ENCODE measurements at places on chromosomes 1 and 21.

- no peak for DNase-seq
These were observed 2.0 kb upstream of the RAB7B start for GRCh38 chr1:206005234-206005633.

- peak; percentile 72 for DNase-seq
These were observed 81.5 kb downstream of the ABCA4 start for GRCh38 chr1:94039514-94039870.

GRCh38 chr1:179025125-179025974, at the start of gene FAM20B:
Gene FAM20B, plus strand, starts transcription at chr1:179025894. Its CDS starts 17,954 bp downstream, at chr1:179043848.
- DNase-seq: peak; percentile 94

- no peak for DNase-seq
These were observed 85.6 kb downstream of the RGS7 start for GRCh38 chr1:241271427-241271826.

- peak; percentile 68 for DNase-seq
These were observed at the start of gene ST6GALNAC3 for GRCh38 chr1:76074321-76075187. Gene ST6GALNAC3, plus strand, starts transcription at chr1:76074746.

GRCh38 chr1:85366391-85367170, 90.1 kb upstream of the BCL10 start:
- peak; percentile 92 for DNase-seq

GRCh38 chr1:226938903-226939437, 1.1 kb upstream of the COQ8A start:
- peak; percentile 47 for DNase-seq

- no peak for DNase-seq
These were observed 3.4 kb upstream of the PDE9A start for GRCh38 chr21:42650033-42650370.

GRCh38 chr1:57311411-57311810, 112.4 kb downstream of the DAB1 start:
- no peak for DNase-seq

DNA sequence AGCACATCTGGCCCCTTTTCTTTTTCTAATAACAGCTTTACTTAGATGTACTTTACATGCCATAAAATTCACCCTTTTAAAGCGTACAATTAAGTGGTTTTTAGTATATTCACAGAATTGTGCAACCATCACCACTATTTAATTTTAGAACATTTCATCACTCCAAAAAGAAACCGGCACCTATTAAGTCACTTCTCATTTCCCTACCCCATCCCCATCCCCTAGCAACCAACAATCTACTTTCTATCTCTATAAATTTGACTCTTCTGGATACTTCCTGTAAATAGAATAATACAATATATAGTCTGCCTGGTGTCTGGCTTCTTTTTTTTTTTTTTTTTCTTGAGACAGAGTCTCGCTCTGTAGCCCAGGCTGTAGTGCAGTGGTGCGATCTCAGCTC, 59.5 kb upstream of the ENAH start:
- DNase-seq: peak; percentile 38

DNA sequence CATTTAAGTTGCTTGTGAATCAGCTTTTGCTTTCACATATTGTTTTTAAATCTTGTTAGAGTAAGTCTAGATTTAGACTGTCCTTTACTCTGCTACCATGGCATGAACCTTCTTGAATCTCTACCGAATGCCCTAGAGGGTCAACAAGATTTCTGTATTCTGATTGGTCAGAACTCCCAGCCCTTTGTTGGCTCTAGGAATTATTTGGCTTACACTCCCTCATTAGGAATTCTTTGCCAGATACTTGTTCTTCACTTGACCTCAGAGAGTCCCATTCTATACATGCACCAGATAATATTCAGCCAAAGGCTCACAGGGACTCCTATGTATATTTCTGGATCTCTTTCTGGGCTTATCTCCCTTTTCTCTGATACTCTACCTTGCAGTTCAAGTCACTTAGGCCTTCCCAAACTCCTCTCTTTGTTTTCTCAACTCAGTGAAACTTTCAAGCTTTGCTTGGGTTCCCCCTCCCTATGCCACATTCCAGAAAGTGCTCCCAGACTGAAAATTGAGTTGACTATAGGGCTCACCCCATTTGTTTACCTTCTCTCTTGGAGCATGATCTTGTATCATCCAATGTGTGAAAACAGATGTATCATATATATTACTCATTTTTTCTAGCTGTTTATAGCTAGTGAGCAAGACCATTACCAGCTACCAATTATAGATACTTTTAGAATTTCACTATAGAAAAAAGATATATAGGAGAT, 405.0 kb downstream of the PLPP3 start:
- DNase-seq: no peak

- peak; percentile 4 for DNase-seq
These were observed 1406.0 kb downstream of the KCNT2 start for GRCh38 chr1:195202241-195202640.

- no peak for DNase-seq
These were observed 17.7 kb downstream of the FOXJ3 start for GRCh38 chr1:42317308-42317707.

GRCh38 chr1:81439046-81439823, 361.5 kb upstream of the ADGRL2 start:
- no peak for DNase-seq

DNA sequence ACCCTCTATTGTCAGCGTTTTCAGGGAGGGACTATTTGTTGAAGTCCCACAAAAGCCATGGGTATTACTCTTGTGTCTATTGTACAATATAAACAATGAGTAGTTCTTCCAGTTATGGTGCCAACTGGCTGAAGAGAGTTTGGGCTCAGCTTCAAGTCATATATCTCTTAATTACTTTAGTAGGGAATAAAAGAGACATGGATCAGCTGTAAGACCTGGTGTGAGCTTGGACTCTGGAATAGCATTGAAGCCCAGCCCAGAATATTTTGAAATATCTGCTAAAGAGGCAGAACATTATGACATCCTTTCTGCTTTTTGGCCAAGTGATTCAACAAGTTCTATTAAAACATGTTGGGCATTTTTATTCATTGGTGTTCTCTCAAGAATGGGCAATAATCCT, 224.9 kb downstream of the BACH1 start:
- DNase-seq: no peak

DNA sequence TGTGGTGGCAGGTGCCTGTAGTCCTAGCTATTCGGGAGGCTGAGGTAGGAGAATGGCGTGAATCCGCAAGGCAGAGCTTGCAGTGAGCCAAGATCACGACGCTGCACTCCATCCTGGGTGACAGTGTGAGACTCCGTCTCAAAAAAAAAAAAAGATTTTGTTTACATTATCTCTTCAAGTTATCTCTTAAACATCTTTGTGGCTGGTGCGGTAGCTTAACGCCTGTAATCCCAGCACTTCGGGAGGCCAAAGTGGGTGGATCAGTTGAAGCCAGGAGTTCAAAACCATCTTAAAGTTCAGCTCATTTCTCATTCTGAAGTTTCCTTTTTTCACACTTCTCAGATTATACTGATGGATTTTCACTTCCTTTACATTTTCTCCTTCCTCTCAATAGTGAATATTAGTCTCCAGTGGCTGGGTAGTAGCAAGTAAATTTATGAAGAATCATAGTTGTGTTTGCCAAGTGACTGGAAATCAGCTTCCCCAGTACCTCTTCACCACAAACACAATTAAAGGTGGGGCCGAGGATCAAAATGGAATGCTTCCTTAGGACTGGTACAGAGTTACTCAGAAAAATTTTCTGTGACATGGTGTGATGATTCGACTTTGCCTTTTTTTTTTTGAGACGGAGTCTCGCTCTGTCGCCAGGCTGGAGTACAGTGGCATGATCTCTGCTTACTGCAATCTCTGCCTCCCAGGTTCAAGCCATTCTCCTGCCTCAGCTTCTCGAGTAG, 13.8 kb downstream of the PIP5K1A start:
- no peak for DNase-seq

GRCh38 chr1:145898756-145899155, 11.1 kb downstream of the ITGA10 start:
- no peak for DNase-seq

DNA sequence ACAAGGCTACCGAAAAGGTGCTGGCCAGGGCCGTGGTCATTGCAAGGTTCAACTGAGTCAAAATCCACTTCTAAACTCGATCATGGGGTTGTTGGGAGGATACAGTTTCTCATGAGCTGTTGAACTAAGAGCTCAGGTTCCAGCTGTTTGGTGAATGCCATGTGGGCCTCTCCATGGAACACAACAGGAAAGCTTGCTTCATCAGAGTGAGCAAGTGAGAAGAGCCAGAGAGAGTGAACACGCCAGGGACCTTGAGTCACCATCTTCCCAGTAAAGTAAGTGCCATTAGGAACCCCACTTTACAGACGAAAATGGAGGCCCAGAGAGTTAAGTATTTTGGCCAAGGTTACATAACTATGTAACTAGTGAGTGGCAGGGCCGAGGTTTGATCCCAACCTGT, 475.1 kb upstream of the VAMP3 start:
- no peak for DNase-seq

DNA sequence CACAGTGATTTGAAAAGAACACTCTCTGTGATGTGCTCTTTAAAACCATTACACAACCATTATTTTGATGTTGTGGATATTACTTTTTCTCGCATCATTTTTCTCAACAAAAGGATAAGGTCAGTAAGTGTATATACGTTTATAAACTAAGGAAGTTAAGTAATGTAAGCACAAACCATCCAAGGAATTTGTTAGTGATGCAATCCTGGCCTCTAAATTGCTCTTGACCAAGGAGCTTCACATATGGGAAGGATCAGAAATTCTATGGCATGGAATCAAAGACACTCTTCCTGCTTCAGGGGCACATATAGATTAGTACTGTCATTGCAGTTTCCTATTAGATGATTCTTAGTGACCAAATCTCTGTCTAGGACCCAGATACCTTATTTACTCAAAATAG, 3.6 kb upstream of the PPP2R5A start:
- DNase-seq: peak; percentile 83

GRCh38 chr21:31258073-31258472, 86.0 kb downstream of the TIAM1 start:
- no peak for DNase-seq

- no peak for DNase-seq
These were observed 20.7 kb downstream of the BACE2 start for GRCh38 chr21:41188486-41189149.

DNA sequence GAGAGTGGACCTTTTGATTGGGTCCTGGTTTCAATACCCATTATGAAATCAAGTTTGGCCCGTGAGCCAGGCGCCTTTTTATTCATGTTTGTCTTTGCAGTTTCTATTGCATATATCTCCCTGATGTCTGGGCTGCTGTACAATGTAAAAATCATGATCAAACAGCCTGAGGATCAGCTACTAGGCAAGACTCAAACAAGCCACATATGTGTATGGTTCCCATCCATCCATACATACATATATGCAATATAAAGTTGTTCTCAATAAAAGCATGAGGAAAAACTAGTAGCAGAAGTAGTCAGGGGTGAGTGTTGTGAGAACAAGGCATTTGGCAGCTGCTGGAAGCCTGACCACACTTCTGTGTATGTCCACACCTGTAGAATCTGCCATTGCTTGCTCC, 562.4 kb upstream of the USP24 start:
- DNase-seq: no peak

DNA sequence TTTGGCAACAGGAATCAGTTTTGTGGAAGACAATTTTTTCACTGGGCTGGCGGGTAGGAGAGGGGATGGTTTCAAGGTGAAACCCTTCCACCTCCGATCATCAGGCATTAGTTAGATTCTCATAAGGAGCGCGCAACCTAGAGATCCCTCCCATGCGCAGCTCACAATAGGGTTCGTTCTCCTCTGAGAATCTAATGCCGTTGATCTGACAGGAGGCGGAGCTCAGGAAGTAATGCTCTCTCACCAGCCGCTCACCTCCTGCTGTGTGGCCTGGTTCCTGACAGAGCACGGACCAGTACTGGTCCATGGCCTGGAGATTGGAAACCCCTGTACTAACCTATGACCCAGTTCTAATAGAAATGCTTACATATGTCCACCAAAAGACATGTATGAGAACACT, 96.6 kb upstream of the KIAA1614 start:
- DNase-seq: no peak

DNA sequence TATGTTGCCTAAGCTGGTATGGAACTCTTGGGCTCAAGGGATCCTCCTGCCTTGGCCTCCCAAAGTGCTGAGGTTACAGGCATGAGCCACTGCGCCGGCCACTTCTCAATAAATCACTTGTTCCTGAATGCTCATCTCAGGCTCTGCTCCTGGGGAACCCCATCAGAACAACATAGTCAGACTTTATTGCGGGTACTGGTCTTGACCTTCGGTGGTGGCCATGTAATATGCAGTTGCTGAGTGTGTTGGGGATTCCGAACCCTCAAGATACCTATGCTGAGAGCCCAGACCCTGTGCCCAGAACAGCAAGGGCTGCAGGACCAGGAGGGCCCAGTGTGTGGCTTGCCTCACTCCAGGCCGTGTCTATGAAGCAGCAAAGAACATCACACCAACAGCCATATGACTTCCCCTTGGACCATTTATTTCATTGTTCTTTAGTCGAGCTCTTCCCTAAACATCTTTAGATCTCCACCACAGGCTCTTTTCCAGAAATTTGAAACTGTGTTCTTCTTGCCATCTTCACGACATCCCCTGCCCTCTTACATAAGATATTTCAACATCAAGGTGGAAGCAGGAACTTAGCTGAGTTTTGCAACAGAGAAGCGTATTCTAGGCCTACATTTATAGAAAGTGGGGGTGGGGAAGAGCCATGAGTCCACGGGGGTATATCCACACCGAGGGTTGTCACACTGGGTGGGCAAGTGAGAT, 12.7 kb upstream of the SDHB start:
- no peak for DNase-seq

GRCh38 chr1:92909321-92909720, 51.9 kb downstream of the DIPK1A start:
- peak; percentile 92 for DNase-seq

GRCh38 chr1:15326691-15327588, 79.9 kb downstream of the FHAD1 start:
- DNase-seq: peak; percentile 94

- no peak for DNase-seq
These were observed 91.7 kb downstream of the RHOU start for GRCh38 chr1:228827019-228827418.

DNA sequence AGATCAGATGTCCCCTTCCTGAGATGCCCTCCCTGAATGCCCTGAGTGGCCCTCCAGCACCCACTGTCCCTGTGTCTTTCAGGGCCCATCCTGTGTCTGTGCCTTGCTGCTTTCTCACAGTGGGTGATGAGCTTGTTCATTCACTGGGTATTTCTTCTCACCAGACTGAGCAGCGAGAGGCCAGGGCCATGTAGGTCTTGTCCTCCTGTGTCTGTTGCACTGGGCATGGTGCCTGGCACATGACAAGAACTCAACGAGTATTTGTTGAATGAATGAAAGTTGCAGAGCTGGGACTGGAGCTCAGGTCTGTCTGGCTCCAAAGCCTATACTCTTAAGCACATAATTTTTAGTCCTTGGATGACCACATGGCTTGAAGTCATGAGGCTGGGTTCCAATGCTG, 93.8 kb downstream of the PTPRU start:
- DNase-seq: no peak

DNA sequence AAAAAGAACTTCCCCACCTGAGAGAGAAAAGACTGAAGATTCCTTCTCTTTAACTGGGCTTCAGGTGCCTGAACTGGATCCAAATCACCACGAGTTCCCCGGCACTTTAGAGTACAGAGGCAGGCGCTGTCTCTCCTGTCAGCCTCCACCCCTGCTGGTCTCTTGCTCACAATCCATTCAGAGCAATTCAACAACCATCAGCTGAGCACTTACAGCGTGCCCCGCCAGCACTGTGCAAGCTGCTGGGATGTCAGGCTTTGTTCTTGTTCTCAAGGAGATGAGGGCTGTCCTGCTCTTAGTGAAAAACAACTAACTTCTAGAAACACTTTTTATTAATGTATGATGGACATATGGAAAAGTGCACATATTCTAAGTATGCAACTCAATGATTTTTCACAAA, 68.7 kb upstream of the VAMP3 start:
- DNase-seq: no peak
